ENCODE measurements at places on chromosomes 11 and 22.

DNA sequence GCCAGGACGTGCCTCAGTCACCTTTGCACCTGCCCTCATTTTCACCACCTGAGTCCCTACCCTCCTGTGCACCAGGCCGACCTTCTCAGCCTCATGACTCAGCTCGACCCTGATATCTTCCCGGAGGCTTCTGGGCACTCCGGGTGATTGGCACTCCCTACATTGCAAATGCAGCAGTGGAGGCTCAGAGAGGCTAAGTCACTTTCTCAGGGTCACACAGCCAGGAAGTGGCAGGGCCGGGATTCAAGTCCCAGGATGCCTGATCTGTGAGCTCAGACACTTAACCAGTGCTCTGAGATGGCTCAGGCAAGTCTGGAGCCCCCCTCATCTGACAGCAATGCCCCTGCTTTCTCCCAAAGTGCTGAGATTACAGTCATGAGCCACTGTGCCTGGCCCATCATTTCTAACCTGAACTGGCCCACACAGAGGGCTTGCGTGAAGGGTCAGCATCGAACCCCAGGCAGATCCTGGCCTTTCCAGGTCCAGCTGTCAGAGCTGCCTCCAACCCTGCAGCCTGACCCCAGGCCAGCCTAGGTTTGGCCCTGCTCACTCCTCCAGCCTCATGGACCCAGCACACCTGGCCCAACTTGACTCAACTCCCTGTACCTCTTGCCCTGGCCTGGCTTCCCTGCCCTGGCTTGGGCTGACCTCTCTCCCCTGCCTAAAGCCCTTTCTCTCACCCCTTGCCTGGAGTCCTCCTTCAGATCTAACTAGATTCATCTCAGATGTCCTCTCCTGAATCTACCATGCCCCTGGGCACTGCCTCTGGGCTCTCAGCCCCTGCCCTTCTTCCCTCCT, 40.7 kb upstream of the RTL6 start:
- DNase-seq, result no peak

DNA sequence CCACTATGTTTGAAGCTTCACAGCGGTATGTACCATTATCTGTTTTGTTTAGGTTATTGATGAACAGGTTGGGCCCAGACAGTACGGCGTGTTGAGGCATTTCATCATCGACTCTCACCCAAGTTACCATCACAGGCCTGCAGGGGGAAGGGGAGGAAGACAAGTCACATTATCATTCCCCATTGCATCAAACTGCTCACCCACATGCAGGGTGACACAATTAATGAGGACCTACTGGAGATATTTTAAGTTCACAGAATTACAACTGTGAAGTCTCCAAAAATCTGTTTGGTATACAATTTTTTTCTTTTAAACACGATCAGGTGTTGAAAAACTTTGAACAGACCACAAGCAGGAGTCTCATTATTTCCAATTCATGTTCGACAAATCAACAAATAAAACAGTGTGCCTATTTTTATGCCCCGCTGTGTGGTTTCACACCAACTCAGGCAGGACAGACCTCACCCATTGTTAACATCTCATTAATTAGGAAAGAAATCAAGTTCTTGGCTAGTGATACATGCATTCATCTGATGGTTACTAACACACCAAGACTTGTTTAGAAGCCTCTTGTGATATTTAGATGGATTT, 289.5 kb downstream of the CADM1 start:
- DNase-seq, result no peak

DNA sequence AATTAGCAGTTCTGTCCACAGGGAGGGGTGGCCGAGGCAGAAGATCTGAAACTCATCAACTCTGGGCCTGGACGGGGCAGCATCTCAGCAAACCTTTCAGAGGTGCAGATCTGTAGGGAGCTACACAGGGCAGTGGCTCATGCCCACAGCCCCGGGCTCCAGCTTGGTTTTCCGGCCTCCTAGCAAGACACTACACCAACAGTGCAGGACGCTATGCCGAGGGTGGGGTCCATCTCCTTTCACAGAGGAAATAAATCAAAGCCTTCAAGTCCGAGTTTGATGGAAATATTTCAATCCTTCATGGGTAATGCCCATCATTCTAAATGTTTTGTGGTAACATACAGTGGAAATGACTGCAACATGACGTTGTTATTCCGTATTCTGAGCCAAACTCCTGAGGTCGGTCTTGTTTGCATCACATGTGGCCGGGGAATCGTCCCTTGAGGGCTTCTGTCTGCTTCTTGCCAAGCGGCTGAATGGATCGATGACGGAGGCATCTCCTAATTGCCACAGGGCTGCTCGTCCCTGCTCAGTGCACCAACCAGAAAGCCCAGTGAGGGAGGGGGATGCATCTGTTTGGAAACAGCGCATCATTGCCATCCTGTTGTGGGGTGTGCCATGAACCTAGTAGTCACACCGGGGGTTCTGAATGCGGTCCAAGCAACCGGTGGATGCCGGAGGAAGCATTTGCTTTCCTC, 30.0 kb downstream of the LINC01488 start:
- no peak for DNase-seq

DNA sequence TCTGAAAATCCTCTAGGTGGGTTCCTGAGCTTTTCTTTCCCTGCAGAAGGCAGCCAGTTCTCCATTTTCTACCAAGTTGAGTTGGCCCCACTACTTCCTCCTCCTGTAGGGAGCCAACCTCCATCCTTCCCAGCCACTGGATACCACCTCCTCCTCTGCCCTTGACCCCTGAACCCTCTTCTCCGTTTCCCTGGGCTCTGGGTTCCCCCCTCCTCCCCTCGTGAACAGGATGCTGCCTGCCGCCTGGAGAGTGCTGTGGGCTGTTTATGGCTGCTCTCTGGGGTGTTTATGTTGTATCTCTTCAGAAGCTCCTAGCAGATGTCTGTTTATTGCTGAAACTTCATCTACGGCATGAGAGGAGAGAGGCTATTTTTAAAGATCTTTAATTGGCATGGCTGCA, 8.6 kb downstream of the MICAL2 start:
- DNase-seq, result no peak

GRCh38 chr11:4610258-4610935, 2.4 kb upstream of the TRIM68 start:
- no peak for DNase-seq

DNA sequence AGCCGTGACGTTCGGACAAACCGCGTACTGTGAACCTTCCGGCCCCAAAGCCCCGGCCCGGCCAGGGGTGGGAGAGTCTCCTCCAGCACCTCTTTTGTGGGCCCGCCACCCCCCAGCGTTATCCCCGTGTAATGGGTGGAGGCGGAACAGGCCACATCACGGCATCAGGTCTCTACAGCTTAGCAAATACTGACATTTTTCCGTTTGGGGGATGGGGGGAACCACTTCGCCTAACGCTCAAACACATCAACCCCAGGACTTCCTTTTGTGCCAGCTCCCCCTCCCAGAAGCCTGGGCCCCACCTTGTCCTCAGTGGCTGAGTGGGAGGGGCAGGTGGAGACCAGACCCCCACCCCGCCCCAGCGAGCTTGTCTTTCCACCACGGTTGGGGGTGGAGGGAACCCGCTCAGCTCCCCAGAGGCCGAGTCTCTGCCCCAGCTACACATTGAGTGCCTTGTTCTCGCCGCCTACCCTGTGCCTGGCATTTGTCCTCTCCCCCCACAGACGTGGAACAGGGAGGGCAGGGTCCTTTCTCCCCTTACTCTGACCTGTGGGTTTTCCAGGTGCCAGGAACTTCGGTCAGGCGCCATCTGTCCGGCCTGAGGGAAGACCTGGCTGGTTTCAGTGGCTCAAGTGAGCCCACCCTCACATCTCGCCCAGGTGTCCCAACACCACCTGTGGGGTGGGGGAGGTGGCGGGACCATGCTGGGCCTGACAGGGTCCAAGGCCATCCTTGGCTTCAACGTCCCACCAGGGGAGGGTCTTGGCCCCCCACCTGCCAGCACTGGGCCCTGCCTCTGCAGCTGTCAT, 29.6 kb downstream of the SBF1 start:
- DNase-seq, result no peak

- no peak for DNase-seq
Observed at GRCh38 chr11:9039198-9039597, 35.4 kb upstream of the NRIP3 start.

- no peak for DNase-seq
Observed at GRCh38 chr11:10490398-10491241, 35.6 kb downstream of the AMPD3 start.

DNA sequence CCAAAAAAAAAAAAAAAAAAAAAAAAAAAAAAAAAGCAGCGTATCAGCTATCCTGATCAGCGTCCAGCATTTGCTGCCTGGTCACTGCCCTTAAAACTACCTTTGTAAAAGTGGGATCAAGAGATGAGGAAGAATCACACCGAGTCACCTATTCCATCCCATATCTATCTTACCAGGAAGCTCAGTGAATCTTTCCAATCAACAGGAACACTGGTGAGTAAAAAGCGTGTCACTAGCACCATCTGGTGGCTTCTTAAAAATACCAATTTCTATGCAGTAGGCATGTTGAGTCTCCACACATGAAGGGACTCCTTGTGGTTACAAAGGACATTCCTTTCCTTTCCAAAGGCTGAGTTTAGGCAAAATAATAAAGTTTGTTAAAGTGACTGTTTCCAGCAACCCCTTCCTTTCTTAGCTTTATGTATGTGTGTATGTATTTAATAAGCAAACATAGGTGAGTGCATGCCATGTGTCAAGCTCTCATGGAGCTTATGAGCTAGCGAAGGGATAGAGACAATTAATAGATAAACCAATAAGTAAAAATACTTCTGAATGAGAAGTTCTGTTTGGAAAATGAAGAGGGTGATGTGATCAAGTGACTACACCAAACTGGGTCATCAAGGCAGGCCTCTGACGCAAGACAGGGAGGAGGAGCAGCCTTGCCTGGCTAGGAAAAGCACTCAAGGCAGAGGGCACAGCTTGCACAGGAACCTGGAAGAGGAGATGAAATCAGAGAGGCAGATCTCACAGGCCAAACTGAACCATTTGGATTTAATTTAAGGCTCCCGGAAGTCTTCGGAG, 13.9 kb upstream of the TP53AIP1 start:
- DNase-seq, result no peak

GRCh38 chr11:109911488-109911887, 181.7 kb upstream of the ZC3H12C start:
- no peak for DNase-seq

GRCh38 chr11:125457814-125458343, 38.2 kb downstream of the FEZ1 start:
- no peak for DNase-seq

DNA sequence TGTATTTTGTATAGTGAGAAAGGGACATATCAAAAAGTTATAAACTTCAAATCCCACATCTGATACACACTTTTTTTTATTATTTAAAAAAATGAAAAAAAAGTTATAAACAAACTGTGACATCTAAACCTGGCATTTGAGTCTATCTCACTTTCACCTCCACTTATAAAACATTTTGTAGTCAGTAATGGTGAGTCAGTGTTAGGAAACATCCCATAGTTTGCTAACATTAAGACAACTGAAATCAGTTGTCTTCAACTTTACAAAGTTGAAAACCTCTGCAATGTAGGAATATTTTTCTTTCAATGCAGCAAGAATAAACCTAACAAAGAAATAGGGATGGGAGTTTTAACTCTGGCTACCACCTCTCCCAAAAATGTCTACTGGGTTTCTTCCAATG, 47.7 kb downstream of the SLC35F2 start:
- DNase-seq, result no peak

GRCh38 chr11:108857382-108857781, 192.5 kb downstream of the DDX10 start:
- DNase-seq, result no peak

Measured in stimulated activated CD4-positive, alpha-beta T cell treated with anti-CD3 and anti-CD28 coated beads, Interleukin-12 subunit alpha, Interleukin-12 subunit beta, amount 100 ng/mL, for 48 hours (primary cell).